Transverse colon (tissue), 4 donors: ENCODE measurements at places on chromosomes 7 and 10. TPM values are rescaled to one million over a fixed set of nuclear protein-coding genes. Genes with fewer than 3 reads are reported as not detected.

DNA sequence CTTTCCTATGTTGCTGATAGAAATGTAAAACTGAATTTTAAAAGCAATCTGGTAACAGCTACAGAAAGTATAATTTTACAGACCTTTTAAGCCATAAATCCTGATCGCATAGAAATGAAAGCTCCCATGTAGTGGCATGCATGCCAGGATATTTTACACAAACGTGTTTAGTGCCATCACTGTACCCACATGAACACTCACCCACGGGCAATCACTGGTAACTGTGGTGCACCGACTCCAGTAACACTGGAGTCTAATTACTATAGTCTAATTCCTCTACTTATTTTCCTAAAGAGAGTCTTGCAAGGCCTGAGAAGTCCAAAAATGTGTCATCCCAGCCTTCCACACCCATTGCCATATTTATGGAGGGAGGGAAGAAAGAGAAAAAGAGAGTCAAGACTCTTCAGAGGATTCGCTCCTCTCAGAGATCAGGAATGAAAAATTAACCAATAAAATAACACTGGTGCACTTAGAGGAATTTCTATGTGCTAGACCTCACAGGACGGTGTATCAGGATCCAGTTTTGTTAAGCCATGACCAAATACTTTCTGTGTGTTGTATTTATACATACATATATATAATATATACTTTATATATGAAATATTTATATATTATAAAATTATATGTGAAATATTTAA is 48.9 kb upstream of the AKR1C1 start:
- no peaks in the 10 kb centered on the region for H3K4me1 ChIP-seq
- no peak overlapping the region for H3K4me3 ChIP-seq
- no peak overlapping the region for H3K27ac ChIP-seq
- DNase-seq: no peak
- H3K36me3 ChIP-seq: no peaks in the 10 kb centered on the region

DNA sequence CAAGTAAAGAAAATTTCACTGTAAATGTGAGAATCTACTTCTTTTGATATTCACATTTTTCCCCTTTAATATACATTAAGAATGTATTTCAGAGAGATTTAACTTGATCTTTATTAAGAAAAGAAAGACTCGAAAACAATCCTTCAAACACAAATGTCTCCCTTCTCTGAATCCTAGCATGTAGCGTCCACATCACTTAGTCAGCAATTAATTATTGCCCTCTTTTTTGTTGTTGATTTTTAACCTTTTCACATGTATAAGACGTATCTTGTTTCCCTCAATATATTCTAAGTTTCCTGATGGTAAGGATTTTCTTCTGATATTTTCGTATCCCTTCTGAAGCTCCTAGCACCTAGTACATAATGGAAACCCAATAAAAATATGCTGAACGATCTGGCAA is 6.6 kb downstream of the PDE1C start:
- H3K27ac ChIP-seq: no peak overlapping the region
- no peak for DNase-seq
- H3K36me3 ChIP-seq: no peaks in the 10 kb centered on the region
- peaks cover 4% of the 10 kb centered on the region for H3K27me3 ChIP-seq

- no peak overlapping the region for H3K27ac ChIP-seq
- H3K36me3 ChIP-seq: no peaks in the 10 kb centered on the region
- peak; percentile 79 for DNase-seq
- H3K27me3 ChIP-seq: no peaks in the 10 kb centered on the region
- peaks cover 15% of the 10 kb centered on the region for H3K4me1 ChIP-seq
- H3K4me3 ChIP-seq: no peak overlapping the region
Measured at GRCh38 chr10:67788028-67788886, 49.7 kb downstream of the DNAJC12 start.

DNA sequence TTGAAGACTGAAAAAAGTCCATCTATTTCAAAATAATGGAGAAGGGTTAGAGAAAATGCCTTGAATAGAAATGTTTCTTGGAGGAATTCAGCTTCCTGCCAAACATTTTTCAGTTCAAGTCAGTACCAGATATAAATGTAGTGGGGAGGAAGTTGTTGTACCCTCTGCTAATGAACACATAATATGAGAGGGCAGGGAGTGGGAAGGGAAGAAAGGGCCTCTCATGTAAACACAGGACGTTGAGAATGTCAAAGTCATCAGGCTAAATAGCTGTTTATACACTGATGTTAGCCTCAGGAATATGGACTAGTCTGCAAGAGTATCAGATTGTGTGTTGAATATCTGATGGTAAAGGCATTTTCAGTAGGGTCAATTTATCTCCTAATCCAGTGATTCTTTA is 37.0 kb downstream of the GPR37 start:
- DNase-seq: no peak
- H3K36me3 ChIP-seq: no peaks in the 10 kb centered on the region
- no peaks in the 10 kb centered on the region for H3K27me3 ChIP-seq
- no peak overlapping the region for H3K4me3 ChIP-seq
- H3K27ac ChIP-seq: no peak overlapping the region

GRCh38 chr10:71773221-71773971 is at the start of gene VSIR:
Gene VSIR, minus strand, starts transcription at chr10:71773520. Its CDS starts 81 bp downstream, at chr10:71773439.
- peak; percentile 94 for DNase-seq
- no peaks in the 10 kb centered on the region for H3K27me3 ChIP-seq
- peak within 1 kb of the TSS; percentile 91 for H3K27ac ChIP-seq
- peak within 1 kb of the TSS; percentile 65 for H3K4me3 ChIP-seq
- peaks cover 36% of the 10 kb centered on the region for H3K4me1 ChIP-seq

DNA sequence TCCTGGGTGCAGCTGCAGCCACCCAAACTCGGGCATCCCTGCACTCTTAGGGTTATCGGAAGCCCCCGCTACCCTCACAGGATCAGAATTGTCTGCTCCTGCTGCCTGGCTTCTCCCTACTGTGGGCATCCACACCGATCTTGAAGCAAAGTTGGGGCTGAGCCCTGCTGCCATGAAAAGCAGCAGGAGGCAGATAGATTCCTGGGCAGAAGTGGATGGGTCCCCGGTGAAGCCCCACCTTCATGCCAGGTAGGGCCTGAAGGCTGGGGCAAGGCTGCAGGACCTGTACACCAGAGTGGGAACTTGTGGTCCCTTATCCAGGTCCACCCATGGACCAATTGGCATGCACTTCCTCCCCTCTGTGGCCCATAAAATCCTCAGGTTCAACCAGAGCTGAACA is 922.6 kb upstream of the KCND2 start:
- no peak for DNase-seq
- no peak overlapping the region for H3K4me3 ChIP-seq
- H3K27ac ChIP-seq: no peak overlapping the region

GRCh38 chr7:156464339-156464738 is 176.2 kb upstream of the RNF32 start:
- no peak for DNase-seq
- H3K4me3 ChIP-seq: no peak overlapping the region
- no peak overlapping the region for H3K27ac ChIP-seq
- H3K27me3 ChIP-seq: no peaks in the 10 kb centered on the region

NSUN6 gene
- 8.6 TPM for total RNA-seq

LRRTM3 gene
- not detected for total RNA-seq

TLX1 gene
- 0.60 TPM for total RNA-seq

TYSND1 gene
- 18.6 TPM for total RNA-seq
